ENCODE measurements at places on chromosomes 7 and 10.

- no peaks in the 10 kb centered on the region for H3K27me3 ChIP-seq
- H3K4me1 ChIP-seq = peaks cover 34% of the 10 kb centered on the region
- peaks cover 19% of the 10 kb centered on the region for H3K36me3 ChIP-seq
- no peak overlapping the region for H3K4me3 ChIP-seq
- peak; percentile 31 for DNase-seq
- peak overlapping the region; percentile 57 for H3K27ac ChIP-seq
These were observed 10.7 kb downstream of the NCOA4 start for GRCh38 chr10:46019569-46020343.

DNA sequence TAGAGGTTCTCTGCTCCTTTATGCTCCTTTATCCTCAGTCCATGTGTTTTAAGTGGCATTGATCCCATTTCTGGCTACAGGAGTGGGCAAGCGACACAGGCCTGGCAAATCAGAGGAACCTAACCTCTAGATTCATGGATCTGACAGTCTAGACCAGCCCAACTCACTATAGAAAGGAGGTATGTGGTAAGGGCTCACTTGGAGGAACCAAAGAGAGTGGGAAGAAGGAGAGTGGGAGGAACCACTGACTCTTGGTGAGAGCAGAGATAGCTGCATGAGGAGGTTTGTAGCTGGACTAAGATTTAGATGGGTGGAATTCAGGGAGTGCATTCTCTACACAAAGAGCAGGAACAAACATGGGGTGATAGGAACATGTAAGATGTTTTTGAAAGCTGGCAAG lies 11.6 kb upstream of the FRAT1 start:
- no peaks in the 10 kb centered on the region for H3K27me3 ChIP-seq
- H3K4me3 ChIP-seq = no peak overlapping the region
- no peak overlapping the region for H3K27ac ChIP-seq
- no peak for DNase-seq
- no peaks in the 10 kb centered on the region for H3K4me1 ChIP-seq

- no peaks in the 10 kb centered on the region for H3K27me3 ChIP-seq
- H3K27ac ChIP-seq = peak overlapping the region; percentile 74
- peaks cover 6% of the 10 kb centered on the region for H3K4me1 ChIP-seq
These were observed 137.2 kb downstream of the PHTF2 start for GRCh38 chr7:77935652-77936348.

GRCh38 chr7:7989133-7989532 lies 20.5 kb downstream of the GLCCI1 start:
- H3K4me1 ChIP-seq = peaks cover 8% of the 10 kb centered on the region
- H3K4me3 ChIP-seq = no peak overlapping the region
- H3K36me3 ChIP-seq = no peaks in the 10 kb centered on the region

DNA sequence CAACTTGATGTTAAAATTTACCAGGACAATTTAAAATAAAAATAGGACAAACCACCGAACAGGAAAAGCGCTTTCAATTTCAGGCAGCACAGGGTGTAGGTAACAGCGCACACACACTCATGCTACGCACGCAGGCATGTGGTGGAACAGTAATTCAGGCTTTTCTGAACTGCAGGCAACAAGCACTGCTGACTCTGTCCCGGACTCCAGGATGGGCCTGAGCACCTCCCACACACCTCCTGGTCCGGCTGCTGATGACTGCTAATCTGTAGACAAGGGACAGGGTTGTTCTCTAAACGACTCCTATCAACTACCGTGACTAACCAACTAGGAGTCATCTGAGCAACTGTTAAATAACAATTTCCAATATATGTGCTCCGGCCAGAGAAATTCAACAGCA lies 192.6 kb upstream of the FRMD4A start:
- H3K27ac ChIP-seq = no peak overlapping the region
- peaks cover 68% of the 10 kb centered on the region for H3K36me3 ChIP-seq
- no peak overlapping the region for H3K4me3 ChIP-seq
- DNase-seq = no peak
- no peaks in the 10 kb centered on the region for H3K27me3 ChIP-seq
- H3K4me1 ChIP-seq = no peaks in the 10 kb centered on the region

DNA sequence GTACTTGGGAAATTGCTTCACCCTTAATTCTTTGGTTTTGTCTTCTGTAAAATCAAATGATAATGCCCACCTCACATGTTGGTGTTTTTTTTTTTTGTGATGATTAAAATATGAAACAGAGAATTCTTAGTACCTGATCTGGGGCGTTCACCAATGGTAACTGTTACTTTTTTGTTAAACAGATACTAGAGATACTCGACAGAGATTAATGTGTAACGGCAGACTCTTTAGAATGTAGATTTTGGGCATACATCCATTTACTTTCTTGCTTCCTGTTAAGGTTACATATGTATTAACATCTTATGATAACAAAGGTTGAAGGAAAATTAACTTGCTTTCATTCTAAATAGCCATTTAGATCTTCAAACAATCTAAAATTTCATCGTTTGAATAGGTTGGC lies 23.3 kb downstream of the PLXDC2 start:
- no peak overlapping the region for H3K4me3 ChIP-seq
- no peak overlapping the region for H3K27ac ChIP-seq
- H3K27me3 ChIP-seq = no peaks in the 10 kb centered on the region
- no peak for DNase-seq
- no peaks in the 10 kb centered on the region for H3K4me1 ChIP-seq

GRCh38 chr10:103991393-103992128 lies 24.6 kb downstream of the SLK start:
- H3K27me3 ChIP-seq = no peaks in the 10 kb centered on the region
- no peak overlapping the region for H3K27ac ChIP-seq
- H3K4me3 ChIP-seq = no peak overlapping the region
- H3K36me3 ChIP-seq = no peaks in the 10 kb centered on the region
- no peak for DNase-seq

- no peaks in the 10 kb centered on the region for H3K4me1 ChIP-seq
- DNase-seq = no peak
- no peak overlapping the region for H3K27ac ChIP-seq
These were observed 56.2 kb downstream of the UBE3C start for GRCh38 chr7:157194948-157195347.

DNA sequence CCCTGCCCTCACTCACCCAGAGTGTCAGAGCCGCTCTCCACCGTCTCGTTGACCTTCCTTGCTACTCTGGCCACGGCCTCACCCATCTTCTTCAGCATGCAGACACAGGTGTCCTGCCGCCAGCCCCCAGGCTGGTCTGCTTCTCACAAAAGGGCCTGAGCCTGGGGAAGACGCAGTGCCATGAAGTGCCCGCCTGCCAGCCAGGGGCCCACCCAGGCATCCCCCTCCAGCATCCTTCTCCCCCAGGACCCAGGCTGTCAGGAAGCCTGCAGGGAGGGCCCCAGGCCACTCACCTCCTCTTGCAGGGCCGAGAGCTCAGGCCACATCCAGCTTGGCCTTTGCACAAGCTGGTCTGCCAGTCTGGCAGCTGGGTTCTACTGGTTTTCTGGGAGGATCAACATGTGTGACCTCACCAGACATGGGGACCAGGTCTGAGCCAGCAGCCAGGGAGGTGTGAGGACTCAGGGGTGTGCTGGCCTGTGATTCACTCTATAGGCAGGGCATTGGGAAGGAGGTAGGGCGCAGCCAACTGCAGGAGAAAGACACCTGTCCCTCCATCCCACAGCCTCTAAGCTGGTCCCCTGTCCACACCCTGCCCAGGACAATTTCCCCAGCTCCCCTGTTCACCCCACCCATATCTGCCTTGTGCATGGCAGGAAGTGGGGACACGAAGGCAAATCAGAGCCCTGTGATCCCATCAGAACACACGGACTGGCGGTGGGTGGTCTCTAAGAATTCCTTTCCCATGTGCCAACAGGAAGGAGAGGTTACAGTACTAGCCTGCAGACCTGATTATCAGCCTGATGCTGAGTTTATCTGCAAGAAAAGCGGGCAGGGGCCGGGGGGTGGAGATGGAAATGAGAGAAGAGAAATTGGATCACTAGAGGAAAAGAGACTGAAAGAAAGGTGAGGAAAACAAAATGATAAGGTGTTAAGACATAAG lies 5.7 kb downstream of the LRRC20 start:
- H3K27ac ChIP-seq = no peak overlapping the region
- H3K27me3 ChIP-seq = no peaks in the 10 kb centered on the region
- no peaks in the 10 kb centered on the region for H3K36me3 ChIP-seq
- DNase-seq = no peak

DNA sequence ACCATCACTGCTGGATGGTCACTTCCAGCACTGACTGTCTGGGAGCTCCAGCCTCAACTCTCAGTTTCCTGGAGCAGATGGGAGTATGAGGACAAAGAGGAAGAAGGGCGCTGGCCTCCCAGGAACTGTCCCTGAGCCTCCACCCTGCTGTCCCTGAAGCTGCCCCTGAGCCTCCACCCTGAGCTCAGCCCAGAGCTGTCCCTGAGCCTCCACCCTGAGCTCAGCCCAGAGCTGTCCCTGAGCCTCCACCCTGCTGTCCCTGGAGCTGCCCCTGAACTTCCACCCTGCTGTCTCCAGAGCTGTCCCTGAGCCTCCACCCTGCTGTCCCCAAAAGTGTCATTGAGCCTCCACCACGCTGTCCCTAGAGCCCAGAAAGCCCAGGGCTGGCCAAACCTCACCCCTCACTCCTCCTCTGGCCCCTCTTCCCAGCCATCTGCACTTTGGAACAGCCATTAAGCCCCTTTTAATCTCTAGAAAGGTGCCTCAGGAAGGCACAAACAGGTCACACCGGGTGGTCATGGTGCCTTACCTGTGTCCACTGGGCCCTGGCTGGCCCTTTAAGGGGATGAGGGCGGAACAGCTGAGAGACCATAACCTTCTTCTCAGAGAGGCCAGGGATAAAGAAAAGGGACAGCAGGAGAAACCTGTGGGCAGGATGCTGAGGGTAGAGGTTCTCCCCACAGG lies 30.6 kb upstream of the TUBB8 start:
- H3K27ac ChIP-seq = no peak overlapping the region
- no peak overlapping the region for H3K4me3 ChIP-seq
- no peak for DNase-seq
- H3K36me3 ChIP-seq = no peaks in the 10 kb centered on the region
- peaks cover 6% of the 10 kb centered on the region for H3K4me1 ChIP-seq
- H3K27me3 ChIP-seq = no peaks in the 10 kb centered on the region

- DNase-seq = no peak
- H3K27ac ChIP-seq = no peak overlapping the region
- H3K4me3 ChIP-seq = no peak overlapping the region
- no peaks in the 10 kb centered on the region for H3K36me3 ChIP-seq
- peaks cover 10% of the 10 kb centered on the region for H3K4me1 ChIP-seq
These were observed 11.0 kb upstream of the TRIM8 start for GRCh38 chr10:102633287-102633686.
